ENCODE measurements at places on chromosomes 2 and 18.
A peak's percentile ranks its signal among the peaks of the same experiment; 100 is the strongest.

- no peak for DNase-seq
These were observed 265.7 kb upstream of the HS6ST1 start for GRCh38 chr2:128584296-128584890.

- peak; percentile 60 for DNase-seq
These were observed 483 bp downstream of the OSBPL6 start for GRCh38 chr2:178194600-178195389.

DNA sequence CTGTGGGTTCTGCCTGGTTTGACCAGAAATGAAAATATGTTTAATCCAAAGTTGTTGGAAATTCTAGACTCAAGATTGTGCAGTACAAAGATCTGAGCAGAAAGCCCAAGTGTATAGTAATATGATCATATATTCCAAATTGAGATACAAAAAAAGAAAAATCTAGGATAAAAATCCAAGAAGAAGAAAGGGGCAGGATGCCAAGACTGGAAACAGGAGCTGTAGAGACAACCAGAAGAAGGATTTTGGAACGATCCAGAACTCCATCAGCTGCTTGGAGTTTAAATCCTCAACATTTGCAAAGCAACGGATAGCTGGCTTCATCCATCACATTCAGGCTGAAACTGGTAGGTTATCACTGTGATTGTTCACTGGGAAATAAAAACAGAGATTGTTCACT lies 333.6 kb upstream of the UBE2E3 start:
- DNase-seq, result no peak

DNA sequence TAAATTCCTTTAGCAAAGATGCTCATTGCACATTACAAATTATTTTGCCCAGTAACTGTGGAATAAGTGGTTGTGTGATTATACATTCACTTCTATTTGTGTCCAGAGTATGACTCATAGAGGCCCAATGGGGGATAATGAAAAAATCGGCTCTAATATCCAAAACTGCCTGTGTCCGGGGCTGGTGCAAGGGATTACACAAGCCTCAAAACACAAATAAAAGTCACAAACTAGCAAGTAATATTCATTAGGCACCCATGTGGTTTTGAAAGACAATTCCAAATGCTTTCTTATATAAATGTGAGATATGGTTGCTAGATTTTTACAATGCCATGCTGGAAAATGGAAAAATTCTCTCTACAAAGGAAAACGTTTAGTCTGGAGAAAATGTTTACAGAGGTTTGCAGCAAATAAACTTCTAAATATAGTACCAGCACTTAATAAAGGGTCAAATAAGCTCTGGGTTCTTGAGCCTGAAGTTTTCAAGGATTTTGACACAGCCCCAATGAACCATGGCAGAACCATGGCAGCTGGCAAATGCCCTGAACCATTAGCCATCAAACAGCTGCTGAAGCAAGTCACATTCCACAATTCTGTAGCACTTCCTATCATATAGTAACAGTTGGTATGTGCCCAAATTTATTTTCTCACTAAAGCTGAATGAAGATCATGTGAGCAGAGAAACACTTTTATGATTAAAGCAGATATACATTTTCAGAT lies 40.5 kb downstream of the IRS1 start:
- peak; percentile 3 for DNase-seq

DNA sequence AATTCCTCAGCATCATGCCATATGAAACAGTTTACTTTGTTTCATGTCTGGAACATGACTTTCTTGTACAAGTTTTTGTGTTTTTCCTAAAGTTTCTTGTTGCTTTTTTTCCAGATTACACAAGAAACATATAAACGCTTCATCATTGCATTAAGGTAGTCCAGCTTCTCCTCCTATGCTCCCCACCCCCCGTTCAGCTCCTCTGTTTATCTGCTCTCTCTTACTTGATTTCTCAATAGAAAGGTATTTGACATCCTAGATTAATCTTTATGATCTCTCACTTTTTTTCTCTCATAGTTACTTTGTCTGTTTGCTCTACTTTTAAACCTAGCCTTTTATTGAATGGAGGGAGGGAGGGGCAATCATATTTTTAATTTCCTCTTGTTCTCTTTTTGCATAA lies 25.4 kb downstream of the SLC40A1 start:
- no peak for DNase-seq

GRCh38 chr2:219552382-219553167 lies 8.7 kb downstream of the TMEM198 start:
- DNase-seq, result peak; percentile 68

DNA sequence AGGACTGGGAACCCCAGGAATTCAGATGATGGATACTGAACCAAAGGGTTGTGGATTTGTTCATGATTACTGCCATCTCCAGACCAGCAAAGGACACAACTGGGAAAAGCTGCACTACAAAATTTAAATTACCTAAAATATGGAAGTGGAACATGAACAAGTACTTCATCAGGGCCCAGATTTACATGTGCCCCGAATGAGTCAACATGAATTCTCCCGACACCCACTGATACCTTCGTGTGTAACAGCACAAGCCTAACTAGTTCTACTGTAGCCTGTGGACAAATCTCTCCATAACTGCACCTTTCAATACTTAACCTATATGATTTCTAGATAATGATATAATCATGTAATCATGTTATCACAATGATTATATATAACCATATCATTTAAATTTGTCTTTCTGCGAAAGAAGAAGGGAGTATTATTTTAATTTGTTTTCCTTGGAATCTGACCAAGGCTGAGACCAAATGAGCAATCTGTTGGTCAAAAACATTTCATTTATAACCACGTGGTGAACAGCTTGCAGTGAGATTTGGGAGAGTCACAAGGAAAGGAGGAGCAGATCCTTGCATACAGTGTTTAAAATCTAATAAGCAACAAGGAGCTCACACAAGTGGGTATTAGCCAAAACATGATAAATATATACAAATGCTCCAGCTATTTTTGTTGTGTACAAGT lies 70.5 kb downstream of the CACNB4 start:
- peak; percentile 16 for DNase-seq
